AG09309 (cell line): ENCODE measurements at places on chromosomes 16 and 17.

DNA sequence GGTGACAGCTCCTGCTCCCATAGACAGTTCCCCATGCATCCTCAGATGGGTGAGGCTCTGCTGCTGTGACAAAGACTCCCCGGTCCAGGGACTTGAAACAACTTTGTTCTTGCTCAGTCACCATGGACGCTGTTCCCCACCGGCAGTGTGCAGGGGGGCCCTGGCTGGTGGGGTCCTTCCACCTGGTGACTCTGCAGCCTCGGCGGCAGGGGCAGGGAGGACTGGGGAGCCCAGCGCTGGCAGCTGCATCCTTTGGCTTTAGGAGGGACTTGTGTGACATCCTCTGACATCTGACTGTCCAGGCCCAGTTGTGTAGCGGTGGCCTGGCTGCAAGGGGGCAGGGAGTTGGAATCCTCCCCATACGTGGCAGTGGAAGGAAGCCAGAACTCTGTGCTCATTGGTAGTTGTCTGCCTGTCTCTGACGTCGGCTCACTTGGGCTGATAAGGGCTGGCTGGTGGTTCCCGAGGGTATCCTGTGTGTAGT lies 107.3 kb downstream of the CMIP start:
- no peak for DNase-seq

- DNase-seq, result no peak
Measured at GRCh38 chr16:68778551-68779231, 41.6 kb downstream of the CDH1 start.

- DNase-seq, result no peak
Measured at GRCh38 chr16:2329532-2329931, 11.0 kb downstream of the ABCA3 start.

DNA sequence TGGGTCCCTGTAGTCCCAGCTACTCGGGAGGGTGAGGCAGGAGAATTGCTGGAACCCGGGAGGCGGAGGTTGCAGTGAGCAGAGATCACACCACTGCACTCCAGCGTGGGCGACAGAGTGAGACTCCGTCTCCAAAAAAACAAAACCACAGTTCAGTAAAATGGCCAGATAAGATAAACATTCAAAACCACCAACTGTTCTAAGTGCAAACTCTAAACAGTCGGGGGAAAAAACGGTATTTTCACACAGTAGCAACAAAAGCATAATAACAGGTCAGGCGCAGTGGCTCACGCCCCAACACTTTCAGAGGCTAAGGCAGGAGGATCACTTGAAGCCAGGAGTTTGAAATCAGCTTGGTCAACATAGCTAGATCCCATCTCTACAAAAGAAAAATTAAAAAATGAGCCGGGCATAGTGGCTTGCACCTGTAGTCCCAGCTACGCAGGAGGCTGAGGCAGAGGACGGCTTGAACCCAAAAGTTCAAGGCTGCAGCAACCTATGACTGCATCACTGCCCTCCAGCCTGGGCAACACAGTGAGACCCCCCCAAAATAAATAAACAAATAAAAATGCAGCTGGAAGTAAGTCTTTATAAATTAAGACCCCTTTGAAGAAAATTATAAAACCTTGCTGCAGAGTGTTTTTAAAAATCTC lies 10.8 kb upstream of the HASPIN start:
- no peak for DNase-seq

- peak; percentile 14 for DNase-seq
Measured at GRCh38 chr16:920051-920681, 50.6 kb downstream of the LMF1 start.

DNA sequence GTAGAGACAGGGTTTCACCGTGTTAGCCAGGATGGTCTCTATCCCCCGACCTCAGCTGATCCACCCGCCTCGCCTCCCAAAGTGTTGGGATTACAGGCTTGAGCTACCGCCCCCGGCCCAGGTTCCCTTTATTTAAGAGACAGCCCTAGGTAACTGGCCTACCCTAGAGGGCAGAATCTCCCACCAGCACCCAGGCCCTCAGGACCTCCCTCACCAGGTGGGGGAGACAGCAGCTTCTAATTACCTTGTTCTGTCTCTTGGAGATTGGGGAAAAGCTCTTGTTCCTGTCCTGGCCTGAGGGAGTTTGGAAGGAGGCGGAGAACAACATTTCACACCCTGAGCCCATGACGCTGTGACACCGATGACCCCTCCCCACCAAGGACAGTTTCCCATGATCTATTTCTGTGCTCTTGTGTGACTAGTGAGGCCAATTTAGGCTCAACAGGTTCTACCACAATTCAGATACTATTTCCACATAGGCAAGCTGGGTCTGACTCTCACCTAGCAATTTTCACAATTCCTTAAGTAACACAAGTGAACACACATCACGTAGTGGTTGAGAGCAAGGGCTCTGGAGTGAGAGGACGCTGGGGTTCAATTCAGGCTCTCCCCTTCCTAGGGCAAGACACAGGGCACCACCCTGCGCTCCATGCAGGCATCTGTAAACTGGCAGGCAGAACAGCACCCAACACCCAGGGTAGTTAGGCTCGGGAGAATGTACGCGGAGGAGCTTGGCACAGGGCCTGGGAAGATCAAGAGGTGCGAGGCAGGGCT lies 20.4 kb downstream of the HDAC5 start:
- no peak for DNase-seq

GRCh38 chr16:54060599-54061421 lies 225.8 kb downstream of the IRX3 start:
- DNase-seq, result no peak

DNA sequence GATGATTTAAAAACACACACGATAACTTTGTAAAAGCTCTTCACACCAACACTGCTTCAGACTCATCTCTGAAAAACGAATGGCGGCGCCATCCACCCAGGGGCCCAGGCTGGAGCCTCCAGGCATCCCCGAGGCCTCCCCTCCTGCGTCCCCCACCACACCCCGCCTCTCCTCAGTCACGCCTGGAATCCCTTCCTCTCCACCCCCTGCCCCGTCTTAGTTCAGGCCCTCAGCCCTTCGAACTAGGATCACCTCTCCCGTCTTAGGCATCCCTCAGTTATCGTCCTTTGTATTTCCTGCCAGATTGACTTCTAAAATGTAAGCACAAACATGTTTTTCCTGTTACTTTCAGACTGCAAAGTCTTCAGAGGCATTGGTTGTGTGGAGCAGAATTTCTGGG lies 58.3 kb downstream of the NDEL1 start:
- DNase-seq, result no peak

GRCh38 chr16:29712809-29713208 lies 33.0 kb downstream of the C16orf54 start:
- DNase-seq, result no peak

DNA sequence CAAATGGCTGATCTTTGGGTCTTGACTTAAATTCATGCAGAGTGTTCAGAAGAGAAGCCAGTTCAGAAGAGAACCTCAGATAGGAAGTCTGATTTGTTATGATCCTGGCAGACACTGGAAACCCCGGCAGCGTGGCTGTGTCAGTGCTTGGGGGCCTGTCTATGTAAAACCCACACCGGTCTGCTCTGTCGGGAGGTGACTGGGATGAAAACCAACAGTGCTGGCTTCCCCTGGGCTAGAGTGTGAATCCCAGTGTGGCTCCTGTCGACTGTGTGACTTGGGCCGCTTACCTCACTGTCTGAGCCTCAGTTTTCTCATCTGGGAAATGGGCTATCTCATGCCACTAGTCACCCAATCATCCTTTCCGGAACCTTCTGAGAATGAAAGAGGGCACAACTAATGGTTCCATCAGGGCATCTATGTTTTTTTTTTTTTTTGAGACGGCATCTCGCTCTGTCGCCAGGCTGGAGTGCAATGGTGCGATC lies 92.4 kb downstream of the FOXL1 start:
- DNase-seq, result no peak

- no peak for DNase-seq
Measured at GRCh38 chr16:61891460-61891859, 144.8 kb downstream of the CDH8 start.

GRCh38 chr16:67030221-67030962 lies 1.4 kb downstream of the CBFB start:
- no peak for DNase-seq

DNA sequence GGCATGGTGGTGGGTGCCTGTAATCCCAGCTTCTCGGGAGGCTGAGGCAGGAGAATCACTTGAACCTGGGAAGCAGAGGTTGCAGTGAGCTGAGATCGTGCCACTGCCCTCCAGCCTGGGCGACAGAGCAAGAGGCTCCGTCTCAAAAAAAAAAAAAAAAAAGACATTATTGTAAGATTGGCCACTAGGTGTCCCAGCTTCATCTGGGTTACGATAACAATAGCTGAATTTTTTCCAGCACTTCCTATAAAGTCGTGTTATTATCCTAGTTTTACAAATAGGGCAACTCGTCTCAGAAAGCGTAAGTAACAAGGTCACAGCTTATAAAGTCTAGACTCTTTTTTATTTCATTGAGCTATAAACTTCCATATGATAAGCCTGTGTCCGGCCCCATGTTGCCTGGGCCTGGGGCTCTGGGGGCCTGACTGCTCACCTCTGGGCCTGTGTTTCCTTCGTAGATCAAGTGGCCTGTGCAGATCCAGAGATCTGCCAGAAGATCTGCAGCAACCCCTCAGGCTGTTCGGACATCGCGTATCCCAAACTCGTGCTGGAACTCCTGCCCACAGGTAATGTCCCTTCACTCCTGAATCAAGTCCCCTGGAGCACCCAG lies 60.5 kb downstream of the SLC5A11 start:
- no peak for DNase-seq

GRCh38 chr17:82097184-82097918 lies 685 bp downstream of the FASN start:
- peak; percentile 4 for DNase-seq
